ENCODE measurements at places on chromosomes 3 and 15.

DNA sequence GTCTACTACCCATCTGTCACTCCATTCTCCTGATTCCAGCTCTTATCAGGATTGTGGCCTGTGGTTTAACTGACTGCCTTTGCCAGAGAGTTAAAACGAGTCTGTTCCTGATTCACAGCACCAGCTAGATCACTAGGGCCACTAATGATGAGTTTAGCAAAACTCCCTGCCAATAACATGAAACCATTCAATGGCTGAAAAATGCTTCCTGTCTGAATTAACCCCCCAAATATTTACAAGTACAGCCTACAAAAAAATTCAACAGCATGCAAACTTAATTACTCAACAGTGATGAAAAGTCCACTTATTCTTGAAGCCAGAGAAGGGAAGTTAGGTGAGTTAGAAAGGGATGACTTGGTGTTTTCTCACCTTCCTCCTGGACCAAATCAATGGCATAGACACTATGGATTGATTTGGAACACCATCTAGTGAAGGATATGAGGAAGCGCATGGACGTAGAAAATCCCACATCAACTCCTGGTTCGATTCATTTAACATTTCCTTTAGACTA, 141.4 kb downstream of the TGFBR2 start:
- no peak for DNase-seq

DNA sequence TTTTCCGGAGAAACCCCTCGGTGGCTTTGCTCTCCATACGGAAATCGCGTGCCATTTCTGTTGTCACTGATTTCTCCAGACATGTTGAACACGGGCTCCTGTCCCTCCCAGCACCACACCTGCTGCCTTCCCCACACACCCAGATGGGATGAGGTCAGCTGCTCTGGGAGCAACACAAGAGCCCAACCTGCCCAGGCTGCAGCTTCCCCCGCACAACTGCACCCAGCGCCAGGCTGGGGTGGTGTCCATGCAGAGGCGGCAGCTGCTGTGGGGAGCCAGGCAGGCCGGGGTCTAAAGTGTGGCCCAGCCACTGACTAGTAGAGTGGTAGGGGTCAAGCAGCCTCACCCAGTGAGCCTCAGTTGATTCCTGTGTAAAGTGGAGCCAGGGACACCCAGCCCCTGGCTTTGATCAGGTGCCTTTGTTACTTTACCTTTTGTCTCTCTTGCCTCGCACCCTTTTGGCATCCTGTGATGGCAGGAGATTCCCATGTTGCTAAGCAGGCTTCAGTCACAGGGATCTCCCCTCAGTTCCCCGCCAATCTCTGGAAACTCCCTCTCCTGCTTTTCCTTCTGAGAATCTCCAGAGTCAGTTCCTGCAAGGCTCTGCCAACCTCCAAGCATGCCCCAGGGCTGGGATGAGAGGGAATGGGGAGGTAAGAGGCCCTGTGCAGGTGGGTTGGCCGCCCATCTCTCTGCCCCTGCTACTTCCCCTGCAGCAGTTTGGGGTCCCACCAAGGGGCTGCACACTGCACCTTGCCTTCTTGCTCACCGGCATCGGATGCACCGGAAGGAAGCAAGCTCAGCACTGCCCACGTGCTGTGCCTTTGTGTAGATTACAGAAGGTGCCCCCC, 91.8 kb upstream of the ALDH1A3 start:
- no peak for DNase-seq

GRCh38 chr3:60386306-60386705, 864.9 kb downstream of the FHIT start:
- DNase-seq: no peak

GRCh38 chr3:59074764-59075163, 24.9 kb upstream of the CFAP20DC start:
- DNase-seq: no peak

- no peak for DNase-seq
Observed at GRCh38 chr3:11779626-11780025, 67.1 kb downstream of the TAMM41 start.

GRCh38 chr3:94305835-94306611, 243.2 kb downstream of the NSUN3 start:
- DNase-seq: no peak

DNA sequence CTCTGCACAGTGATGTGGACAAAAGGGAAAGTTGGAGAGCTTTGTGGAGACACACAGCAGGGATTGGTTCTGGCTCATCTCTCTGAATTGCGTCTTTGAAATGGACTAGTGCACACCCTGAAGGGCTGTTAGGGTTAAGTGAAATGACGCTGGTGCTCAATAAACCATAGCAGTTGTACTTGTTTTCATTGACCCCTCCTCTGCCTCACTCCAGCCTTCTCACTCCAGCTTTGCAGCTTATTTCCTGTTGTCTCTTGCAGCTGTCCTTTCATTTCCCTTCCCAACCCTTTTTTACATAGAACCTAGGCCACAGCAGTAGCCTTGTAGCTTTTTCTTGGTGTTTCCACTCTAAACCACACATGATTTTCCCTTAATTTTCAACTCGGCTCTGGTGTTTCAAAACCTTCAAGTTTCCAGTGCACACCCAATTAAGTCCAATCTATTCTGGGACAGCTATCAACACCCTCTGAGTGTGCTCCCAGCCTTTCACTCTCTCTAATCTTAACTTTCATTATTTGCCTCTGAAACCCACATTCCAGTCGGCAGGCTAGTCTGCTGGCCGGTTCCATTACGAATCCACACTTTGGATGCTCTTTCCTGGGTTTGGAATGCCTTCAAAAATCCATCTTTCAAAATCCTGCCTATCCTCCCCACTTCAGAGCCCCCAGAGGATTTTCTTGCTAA, 6.4 kb downstream of the C3orf52 start:
- DNase-seq: no peak

DNA sequence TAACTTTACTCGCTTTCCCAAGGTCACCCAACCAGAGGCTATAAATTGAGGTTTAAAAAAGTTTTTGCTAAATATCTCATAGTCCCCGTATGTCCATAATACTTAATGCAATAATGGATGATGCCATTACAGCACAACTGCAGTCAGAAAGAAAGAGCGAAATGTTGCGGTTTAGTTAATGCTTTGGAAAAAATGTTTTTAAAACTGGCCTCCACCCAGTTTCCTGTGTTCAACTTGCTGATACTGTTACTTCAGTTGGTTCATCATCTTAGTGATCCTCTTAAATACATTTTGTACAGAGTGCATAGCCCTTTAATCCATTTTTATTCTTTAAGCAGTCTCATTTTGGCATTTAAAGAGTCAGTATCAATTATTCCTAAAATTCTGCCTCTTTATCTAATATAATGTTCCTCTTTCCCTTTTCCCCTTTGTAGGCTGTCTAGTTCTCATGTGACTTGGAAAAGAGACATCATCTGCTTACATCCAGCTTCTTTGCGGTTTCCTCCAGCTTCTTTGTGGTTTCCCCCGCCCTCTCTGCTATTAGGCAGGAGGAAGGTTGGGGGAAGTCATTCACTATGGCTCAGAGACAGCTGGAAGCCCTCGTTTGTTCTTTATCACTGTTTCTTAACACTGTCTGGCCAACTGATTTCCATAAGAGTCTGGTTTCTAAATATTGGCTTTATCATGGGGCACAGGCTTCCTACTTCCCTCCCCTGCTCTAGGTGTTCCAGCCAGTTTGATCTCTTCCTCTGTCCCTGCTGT, 154.3 kb downstream of the GOLIM4 start:
- no peak for DNase-seq

DNA sequence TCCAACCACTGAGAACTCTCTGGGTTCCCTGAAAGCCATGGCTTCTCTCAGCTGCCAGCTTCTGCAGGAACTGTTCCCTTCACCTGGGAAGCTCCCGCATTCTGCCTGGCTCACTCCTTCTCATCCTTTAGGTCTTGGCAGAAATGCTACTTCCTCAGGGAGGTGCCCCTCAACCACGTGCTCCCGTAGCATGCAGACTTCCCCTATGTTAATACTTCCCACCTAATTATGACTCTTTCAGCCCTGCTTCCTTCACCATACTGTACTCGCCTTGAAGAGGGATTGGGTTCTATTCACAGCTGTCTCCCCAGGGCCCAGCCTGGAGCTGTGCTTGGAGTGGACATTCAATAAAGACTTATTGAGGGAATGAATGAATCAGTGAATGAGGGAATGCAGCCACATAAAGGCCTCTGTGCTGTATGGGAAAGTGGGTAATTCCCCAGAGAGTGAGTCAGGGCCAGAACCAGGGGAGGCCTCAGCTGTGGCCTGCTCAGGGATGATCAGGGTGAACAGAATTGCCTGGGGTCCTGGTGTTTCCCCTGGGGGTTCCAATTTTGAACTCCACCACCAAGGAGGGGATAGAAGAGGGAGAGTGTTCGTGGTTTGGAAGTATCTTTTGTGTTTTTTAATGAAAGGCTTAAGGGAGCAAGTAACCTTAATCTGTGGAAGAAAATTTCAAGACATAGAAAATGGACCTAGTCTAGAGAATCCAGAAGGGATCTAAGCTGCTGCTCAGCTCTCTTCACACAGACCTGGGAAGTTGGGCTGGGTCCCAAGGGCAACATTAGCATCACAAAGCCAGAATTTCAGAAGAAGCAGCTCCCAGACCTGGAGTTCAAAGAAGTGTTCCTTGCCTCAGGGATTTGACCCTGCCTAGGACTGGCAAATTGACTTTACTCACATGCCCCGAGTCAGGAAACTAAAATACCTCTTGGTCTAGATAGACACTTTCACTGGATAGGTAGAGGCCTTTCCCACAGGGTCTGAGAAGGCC, 14.6 kb upstream of the FAM107A start:
- DNase-seq: no peak

DNA sequence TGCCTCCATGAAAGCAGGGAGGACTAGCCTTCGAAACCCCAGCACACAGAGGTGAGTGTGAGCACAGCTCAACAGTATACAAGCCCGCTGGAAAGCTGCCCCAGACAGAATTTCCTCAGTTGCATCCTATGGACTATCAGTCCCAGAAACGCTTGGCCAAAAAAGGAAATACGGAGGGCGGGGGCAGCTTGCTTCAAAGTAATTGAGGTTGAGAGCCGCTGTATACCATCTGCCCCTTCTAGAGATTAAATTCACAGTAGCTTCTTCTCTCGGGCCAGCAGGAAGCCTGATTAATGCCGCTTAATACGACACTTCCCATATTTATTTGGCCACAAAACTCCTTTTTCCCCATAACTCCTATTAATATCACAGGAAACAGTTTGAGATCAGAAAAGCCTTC, 88.7 kb downstream of the LIPC start:
- no peak for DNase-seq

DNA sequence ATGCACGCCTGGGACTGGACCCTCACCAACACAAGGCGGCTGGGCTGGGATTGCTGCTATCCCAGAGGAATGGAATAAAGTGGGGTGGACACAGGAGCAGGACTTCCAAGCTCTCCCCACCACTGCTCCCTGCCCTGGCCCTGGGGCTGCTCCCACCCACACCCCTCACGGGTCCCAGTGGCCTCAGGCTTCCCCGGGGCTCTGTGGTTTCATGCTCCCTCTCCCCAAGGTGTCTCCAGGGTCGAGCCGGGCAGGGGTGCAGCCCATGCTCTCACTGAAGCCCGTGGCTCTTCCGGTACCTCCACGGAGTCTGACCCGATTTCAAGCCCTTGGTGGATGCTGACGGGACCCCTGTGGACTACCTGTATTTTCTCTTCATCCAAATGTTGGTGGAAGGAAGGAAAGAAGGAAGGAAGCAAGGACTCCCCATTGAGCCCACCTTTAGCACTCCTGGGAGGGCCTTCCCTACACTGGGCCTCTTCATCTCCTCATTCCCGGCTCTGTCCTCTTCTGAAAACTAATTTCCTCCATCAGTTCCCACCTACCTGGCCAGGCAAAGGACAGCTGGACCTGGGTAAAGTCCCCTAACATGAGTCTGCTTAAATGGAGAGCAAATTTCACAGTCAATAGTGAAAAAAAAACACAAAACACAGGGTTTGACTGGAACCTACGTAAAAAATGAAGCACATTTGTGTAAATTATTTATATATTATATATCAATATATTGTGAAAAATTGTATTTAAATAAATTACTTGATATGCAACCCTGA, 44.0 kb upstream of the PCSK6 start:
- no peak for DNase-seq

GRCh38 chr3:12278566-12278965, 10.3 kb upstream of the PPARG start:
- DNase-seq: no peak

DNA sequence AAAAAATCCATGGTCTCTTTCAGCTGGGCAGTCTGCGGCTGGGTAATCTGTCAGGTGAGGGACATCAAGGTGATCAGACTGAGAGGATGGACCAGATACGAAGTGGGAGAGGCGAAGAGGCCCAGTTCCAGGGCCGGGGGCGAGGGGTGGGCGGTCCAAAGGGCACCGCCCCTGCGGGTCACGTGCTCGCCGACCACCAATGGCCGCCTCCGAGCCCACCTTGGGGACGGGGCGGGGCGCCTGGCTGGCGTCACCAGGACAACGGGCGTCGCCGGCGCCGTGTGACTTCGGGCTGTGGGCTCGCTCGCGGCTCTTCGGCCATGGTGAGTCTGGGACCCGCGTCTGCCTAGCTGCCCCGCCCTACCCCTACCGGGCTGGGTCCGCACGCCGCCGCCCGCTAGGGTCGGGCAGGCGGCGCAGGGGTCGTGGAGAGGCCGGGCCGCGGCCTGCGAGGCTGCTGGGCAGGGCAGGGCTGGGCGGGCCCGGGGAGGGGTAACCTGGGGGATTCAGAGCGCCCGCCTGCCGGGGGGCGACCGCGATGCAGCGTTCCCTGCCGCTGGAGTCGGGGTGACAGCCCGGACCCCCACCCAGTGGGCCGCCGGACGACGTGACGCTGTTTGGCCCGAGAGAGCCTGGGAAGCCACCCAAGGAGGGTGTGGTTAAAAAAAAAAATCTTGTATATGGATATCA, at the start of gene FBXL2:
Gene FBXL2, plus strand, starts transcription at position 250 of the 690 bp plus-strand sequence. Its CDS starts 71 bp downstream, at position 321.
- no peak for DNase-seq

GRCh38 chr15:80523746-80524145, 119.6 kb downstream of the ARNT2 start:
- DNase-seq: no peak

DNA sequence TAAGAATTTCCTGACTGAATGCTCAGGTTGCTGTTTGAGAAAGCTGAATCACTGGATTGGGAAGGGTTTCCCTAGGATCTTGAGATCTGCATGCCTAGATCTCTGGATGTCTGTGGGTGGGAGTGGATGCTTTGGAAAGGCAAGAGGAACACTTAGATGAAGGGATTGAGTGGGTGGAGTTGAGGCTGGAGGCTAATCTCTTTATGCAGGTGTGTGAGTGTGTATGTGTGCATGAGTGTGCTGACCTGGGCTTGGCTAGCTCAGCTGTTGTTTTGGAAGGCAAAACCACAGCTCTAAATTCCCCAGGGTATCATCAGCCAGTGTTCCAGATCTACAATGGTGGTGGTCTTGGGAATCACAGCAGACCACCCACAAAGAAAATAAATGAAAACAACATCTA, 60.5 kb downstream of the CLDN1 start:
- DNase-seq: no peak

- no peak for DNase-seq
Observed at GRCh38 chr3:131397889-131398288, 16.3 kb downstream of the NUDT16 start.

GRCh38 chr3:114680299-114680698, 386.5 kb downstream of the TIGIT start:
- DNase-seq: no peak

- DNase-seq: no peak
Observed at GRCh38 chr3:117477214-117477755, 767.7 kb downstream of the TUSC7 start.

- DNase-seq: no peak
Observed at GRCh38 chr15:31135523-31135922, 34.0 kb upstream of the TRPM1 start.

GRCh38 chr3:146594843-146595482, 10.2 kb downstream of the PLSCR5 start:
- DNase-seq: no peak

Measured in activated CD4-positive, alpha-beta T cell treated with anti-CD3 and anti-CD28 coated beads, Interleukin-2, amount 50 U/mL, for 1 hour (primary cell).